Activated CD4-positive, alpha-beta T cell treated with anti-CD3 and anti-CD28 coated beads, Interleukin-2, amount 10 ng/mL, durations not matched to agents 24 days and 14 days (primary cell): ENCODE measurements at places on chromosomes 6 and 20.
A peak's percentile ranks its signal among the peaks of the same experiment; 100 is the strongest.

- DNase-seq = peak; percentile 53
Measured at GRCh38 chr6:11423667-11424066, 113.9 kb upstream of the TMEM170B start.

DNA sequence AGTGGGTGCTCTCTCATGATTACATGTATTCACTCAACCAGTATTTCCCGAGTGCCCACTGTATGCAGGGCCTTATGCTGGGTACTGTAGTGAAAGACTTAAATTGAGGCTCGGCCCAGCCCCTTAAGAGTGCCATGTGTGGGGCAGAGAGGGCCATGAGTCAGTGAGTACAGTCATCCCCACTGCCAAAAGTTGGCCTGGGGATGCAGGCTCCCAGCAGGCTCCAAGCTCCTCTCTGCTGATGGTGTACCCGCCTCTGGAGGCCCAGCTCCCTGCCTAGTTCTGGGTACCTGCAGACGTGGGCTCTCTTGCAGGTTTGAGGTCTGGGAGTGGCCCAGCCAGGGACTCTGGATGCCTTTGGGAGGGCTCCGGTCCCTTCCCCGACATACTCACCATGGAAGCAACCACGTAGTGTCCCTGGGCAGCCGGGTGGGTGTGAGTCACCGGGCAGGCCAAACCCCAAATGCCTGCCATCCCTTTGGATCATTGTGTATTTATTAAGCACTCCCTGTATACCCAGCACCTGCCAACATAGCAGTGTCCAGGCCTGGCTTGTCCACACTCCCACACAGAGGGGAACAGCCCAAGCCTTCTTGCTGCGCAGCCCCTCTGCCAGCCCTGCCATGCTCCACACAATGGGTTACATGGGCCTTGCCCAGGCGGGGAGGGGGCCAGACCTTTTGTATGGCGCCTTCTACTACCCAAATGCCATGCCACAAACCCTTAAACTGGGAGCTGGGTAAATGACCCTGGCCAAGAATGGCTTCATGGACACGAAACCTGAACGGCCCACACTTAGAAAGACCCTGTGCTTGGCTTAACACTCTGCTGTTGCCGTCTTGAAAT, 153.6 kb downstream of the VEGFA start:
- no peak for DNase-seq

DNA sequence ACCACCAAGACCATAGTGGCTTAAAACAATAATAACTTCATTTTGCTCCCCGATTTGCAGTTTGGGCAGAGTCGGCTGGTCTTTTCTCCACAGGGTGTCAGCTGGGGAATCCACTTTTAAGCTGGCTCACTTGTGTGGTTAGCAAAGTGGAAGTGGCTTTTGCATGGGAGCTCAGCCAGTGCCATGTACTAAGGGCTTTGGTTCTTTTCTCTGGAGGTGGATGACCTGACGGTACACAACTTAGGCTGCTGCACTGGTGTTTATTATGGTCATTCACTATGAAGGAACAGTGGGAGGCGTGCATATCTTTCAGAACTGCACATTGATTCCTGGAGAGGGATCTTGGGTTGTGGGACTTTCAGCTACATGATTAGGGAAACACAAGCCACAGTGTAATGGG, 141.0 kb downstream of the OR2B2 start:
- DNase-seq = no peak

GRCh38 chr6:155832596-155832995, 377.0 kb upstream of the NOX3 start:
- DNase-seq = no peak

DNA sequence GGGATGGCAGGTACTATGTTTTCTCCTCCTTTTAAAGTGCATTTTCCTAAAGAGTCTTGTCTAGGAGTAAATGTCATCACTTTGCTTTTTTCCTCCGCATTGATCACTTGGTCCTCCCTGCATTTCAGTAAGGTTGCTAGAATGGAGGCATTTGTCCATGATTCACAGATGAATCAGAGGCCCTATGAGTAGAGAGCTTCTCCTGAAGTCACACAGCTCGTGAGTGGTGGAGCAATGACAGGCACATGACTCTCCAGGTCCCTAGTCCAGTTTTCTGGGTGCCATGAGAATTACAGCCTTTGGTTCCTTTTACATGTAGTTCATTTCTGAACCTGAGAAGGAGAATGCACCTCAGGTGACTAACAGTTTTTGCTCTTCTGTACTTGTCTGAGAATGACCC, 50.5 kb downstream of the HLA-A start:
- DNase-seq = no peak

DNA sequence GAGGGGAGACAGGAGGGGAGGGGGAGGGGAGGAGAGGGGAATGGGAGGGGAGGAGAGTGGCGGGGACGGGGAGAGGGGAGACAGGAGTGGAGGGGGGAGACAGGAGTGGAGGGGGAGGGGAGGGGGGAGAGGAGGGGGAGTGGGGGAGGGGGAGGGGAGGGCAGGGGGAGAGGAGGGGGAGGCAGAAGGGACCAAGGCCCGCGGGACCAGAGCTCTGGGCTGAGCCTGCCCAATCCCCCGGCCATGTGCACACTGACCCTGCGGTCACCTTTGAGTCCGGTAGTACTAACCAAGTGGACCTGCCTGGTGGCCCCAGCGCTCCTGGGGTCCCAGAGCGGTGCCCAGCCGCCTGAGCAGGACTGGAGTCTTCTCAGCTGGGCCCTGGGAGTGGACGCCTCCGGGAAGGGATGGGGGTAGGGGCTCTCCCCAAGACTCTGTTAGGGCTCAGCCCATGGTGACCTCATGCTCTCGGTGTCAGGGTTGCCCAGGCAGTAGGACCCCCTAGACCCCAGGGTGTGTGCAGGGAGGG, 471 bp upstream of the KCNQ2 start:
- no peak for DNase-seq

- DNase-seq = no peak
Measured at GRCh38 chr6:157727629-157728182, 95.3 kb upstream of the SNX9 start.

DNA sequence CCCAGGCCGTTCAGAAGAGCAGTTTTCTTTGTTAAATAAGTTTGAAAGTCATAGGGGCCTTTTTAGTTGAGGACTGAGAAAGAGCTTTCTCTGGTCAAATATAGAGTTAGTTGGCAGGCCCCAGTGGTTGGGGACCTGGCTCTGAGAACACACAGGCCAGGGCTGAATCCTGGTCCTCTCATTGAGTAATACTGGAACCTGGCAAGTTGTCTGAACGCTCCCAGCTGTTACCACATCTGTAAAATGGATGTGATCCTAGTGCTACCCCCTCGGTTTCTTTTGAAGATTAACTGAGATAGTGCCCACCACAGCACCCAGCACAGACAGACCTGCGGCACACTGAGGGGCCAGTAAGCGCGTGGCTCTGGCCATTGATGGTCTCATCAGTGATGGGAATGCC, 215.5 kb downstream of the ZDHHC14 start:
- DNase-seq = no peak
